ENCODE measurements at places on chromosomes 4 and X.
A peak's percentile ranks its signal among the peaks of the same experiment; 100 is the strongest.

- no peak for DNase-seq
Observed at GRCh38 chrX:30781711-30782444, 107.2 kb downstream of the TAB3 start.

GRCh38 chrX:53930515-53931380 is 113.5 kb downstream of the PHF8 start:
- DNase-seq = no peak

GRCh38 chr4:74370912-74371311 is 6.0 kb downstream of the EREG start:
- peak; percentile 9 for DNase-seq

DNA sequence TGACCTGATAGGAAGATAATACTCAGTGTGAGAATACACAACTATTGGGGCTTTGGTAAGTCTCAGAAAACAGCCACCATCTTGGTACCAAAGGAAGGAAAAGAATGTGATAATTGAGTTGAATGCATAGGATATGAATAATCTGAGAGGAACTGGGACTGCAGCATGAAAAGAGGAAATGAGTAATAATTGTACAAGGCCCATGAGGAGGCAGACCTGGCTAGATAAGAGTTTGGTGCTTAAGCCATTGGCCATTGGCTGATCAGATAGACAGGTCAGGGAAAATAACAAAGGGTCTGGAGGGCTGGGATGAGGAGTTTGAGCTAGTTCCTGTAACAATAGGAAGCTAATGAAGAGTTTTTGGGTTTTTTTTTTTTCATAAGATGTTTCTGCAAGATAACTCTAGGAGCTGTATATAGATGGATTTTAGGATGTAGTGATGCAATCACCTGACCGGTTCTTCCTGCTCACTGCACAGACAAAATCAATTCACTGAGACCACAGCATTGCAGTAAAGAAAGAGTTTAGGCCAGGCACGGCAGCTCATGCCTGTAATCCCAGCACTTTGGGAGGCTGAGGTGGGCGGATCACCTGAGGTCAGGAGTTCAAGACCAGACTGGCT is 5.3 kb upstream of the TRMT2B start:
- DNase-seq = no peak

DNA sequence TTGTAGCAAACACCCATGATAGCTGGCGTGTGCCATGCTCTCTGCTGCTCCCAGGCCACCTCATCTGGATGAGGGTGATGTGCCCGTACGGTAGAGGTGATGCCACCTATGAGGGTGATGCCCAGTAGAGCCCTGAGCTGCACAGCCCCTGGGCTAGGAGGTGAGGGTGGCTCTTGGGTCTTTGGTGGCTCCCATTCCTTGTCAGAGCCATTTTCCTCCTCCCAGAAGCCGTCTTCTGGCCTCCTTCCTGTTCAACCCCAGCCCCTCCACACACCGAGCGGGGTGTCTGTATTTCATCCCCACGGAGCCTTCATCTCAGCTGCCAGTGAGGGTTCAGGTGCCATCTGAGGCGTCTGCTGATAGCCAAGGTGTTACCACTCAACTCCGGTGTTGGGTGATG is 12.0 kb upstream of the TNIP2 start:
- no peak for DNase-seq

GRCh38 chr4:162683659-162684370 is 482.9 kb downstream of the NAF1 start:
- no peak for DNase-seq

GRCh38 chr4:186501554-186501953 is 53.8 kb downstream of the MTNR1A start:
- no peak for DNase-seq

DNA sequence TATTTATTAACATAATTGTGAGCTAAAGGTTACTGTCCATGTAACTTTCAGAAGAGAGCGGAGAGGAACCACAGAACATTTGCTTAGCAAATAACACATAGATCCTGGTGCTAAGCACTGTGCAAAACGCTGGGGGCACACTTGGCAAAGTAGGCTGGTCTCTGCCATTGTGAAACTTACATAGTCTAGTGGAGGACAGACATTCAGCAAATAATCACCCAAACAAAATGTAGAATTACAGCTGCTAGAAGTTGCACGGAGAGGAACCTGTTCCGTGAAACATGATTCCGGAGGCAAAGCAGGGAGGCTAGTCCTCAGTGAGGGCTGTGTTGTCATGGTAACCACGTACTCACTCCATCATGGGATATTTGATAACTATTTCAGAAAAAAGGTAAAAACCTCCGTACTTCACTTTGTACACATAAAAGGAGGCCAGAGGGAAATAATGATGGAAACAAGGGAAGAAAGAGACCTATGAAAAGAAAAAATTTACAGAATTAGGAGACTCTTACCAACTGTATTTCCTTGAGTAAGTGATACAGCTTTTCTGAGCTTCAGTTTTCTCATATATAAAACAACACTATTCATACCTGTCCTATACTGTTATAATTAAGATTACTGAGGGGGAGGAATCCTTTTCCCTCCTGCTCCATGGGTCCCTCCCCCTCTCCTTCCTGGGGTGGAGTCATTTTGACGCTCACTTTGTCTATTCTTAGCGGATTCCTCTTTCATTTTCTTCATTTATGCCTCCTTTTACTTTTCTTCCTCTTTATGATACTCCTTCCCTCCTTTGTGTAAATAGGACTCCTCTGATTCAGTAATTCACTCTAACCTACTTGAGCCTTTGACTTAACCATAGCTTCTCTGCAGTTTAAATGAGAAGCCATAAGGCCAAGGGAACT is 825 bp upstream of the RASGEF1B start:
- DNase-seq = no peak

DNA sequence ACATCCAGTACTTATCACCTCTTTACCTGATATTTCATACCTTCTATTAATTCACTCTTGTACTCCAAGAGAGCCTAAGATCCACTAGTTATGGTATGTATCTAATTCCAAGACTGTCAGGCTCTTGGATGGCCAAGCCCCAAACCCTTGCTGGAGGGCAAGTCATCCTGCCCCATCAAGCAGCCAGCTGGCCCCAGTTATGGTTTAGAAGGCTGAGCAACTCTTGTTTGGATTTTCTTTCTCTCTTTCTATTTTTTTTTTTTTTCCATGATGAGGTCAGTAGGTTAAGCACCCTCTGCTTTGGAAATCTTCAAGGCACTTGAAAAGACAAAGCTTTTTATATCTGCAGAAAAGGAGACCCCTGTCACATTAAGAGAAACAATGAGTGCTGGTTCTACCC is 10.9 kb upstream of the FGF16 start:
- no peak for DNase-seq

GRCh38 chr4:108118505-108118904 is 50.2 kb downstream of the LEF1 start:
- peak; percentile 8 for DNase-seq

DNA sequence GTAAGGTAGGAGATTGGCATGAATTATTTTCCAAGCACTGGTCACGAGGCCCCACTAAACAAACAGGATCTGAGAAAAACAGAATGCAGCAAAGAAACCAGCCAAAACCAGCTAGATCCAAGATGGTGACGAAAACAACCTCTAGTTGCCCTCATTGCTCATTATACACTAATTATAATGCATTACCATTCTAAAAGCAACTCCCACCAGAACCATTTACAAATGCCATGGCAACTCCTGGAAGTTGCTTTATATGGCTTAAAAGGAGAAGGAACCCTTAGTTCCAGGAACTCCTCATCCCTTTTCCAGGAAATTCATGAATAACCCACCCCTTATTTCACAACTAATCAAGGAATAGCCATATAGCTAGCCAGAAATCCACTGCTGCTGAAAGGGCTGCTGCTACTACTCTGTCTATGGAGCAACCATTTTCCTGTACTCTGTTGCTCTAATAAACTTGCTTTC is 69.3 kb downstream of the ABCB7 start:
- no peak for DNase-seq

GRCh38 chr4:38173935-38174518 is 213.8 kb downstream of the PTTG2 start:
- DNase-seq = no peak

DNA sequence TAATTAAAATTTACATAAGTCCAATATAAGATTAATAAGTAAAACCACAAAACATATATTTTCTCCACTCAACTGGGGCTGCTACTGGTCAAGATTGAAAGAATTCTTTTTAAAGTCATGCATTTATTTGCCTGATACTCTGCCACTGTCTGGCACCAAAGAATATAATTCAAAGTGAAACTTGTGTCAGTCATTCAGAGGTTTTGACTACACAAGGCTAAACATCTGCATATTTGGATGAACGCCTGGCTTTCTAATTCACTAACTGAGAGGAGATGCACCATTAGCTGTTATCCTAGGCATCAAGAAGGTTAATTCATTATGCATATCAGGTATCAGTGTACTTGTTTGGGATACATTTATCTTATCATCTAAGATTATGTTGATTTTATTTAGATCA is 598.5 kb downstream of the CENPC start:
- DNase-seq = no peak

DNA sequence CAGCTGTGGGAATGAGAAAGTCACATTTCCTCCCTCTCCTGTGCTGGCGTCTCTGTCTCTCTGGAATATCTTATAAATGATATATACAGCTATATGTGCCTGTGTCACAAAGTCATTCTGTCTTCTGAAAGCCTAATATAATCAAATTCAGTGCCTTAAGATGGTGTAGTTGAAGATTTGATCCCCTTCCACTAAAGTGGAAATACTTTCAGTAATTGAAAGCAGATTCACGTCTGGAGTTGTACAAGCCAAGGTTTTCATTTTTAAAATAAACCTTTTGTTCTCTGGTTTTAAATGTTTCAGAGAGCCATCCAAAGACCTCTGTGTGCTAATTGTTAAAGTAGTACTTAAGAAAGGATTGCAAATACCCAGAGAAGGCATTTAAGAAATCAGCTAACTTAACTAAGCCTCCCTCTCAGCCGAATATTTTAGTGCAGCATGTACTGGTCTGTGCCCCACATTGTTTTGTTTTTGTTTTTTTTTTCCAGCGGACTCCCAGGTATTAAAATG is 206.8 kb downstream of the TENM3 start:
- peak; percentile 4 for DNase-seq

GRCh38 chr4:41215969-41216293 is 1.6 kb upstream of the APBB2 start:
- DNase-seq = no peak

GRCh38 chrX:22012931-22013330 is 19.2 kb upstream of the PHEX start:
- DNase-seq = no peak

DNA sequence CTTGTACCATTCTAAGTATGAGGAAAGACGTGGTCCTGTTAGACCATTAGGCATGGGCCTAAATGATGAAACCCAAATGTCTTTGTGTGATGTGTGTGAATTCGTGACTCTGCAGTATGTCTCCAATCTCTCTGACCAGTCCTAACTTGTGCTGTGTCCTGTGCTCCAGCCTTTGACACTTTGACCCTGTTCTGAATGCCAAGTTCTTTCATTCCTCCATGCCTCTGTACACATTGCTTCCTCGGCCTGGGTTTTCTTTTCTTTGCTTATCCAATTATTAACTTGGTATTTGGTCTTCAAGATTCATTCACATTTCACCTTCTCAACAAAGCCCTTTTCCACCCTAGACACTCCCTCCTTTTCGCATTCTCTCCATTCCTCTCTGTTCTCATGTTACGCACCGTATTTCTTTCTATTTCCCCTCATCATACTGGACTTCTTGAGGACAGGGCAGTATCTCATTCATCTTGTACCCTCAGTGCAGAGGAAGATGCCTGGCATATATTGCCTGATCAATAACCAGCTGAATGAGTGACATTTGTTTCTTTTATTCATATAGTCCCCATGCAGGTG is 138.7 kb downstream of the F11 start:
- no peak for DNase-seq

- DNase-seq = no peak
Observed at GRCh38 chr4:172938870-172939269, 229.7 kb upstream of the GALNT7 start.

DNA sequence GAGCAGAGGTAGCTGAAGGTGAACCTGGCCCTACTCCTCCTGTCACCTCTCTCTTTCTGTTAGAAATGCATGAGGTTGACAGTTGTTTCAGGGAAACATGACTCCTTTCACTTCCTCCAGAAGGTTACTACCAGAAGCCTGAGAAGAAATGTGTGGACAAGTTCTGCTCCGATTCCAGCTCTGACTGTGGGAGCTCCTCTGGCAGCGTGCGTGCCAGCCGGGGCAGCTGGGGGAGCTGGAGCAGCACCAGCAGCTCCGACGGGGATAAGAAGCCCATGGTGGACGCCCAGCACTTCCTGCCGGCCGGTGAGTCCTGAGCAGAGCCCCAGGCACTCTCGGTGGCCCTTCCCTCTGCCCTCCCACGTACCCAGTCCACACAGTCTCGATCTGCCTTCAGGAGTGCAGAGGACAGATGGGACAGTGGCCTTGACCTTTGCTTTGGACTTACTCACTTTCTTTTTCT is 61.3 kb upstream of the TLR2 start:
- DNase-seq = no peak

- no peak for DNase-seq
Observed at GRCh38 chr4:127486248-127486647, 146.5 kb upstream of the INTU start.

GRCh38 chrX:103877571-103877970 is 45.5 kb upstream of the RAB9B start:
- DNase-seq = no peak

DNA sequence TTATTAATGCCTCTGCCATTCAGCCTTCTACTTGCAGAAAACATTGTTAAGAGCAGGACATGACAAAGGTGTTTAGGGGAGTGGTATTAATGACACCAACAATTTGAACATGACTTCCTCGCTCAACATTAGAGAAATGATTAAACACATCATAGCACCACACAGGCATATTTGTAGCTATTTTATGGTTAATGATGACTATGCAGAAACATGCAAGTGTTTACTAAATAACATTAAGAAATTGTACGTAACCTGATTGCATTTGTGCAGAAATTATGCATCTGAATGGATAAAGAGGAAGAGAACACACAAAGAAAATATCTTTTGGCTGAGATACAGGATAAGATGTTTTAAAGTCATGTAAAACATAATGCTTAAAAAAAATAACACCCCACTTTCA is 323.5 kb downstream of the LDB2 start:
- no peak for DNase-seq

DNA sequence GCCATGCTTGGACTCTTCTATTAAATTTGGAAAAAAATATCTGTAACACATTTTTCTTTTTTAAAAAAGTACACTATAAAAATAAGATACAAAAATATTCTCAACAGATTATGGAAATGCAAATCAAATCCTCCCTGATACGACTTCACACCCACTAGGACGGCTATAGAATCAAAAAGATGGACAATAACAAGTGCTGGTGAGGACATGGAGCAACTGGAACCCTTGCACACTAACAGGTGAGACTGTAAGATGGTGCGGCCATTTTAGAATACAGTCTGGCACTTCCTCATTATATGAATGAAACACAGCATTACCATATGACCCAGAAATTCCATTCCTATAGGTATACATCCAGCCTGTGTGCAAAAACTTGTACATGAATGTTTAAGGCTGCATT is 83.6 kb downstream of the GATB start:
- no peak for DNase-seq
